ENCODE measurements at places on chromosomes 16 and 17. TPM values are rescaled to one million over a fixed set of nuclear protein-coding genes. Genes with fewer than 3 reads are reported as not detected.

- DNase-seq: no peak
Observed at GRCh38 chr17:79620207-79621038, 9.6 kb upstream of the RBFOX3 start.

DNA sequence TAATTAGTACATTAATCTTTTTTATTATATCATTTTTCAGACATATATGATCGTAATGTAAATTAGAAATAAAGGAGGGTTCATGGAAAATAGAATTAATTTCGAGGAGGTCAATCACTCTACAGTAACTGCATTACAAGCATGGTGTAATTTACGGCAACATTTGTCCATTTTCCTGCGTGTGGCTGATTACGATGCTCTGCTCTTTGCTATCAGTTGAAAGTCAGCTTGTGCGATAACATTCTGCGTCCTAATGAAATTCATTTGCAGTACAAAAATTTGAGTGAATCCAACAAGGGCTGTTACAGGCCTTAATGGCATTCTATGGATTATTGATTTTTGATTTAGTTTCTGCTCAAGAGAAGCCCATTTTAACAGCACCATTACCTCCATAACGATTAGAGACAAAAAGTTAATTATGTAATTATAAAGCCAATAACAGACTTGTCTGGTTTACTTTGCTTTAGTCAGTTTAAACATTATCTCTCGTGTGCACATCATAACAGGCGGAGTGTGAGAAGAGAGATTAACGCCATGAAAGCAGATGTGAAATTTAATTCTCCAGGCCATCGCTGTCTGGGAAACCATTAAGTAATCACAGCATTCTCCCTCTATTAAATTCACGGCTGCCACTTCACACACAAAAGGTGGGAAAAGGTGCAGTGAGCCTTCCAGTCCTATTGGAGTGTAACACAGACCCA, 256.4 kb upstream of the IRX3 start:
- DNase-seq: no peak

- peak; percentile 24 for DNase-seq
Observed at GRCh38 chr16:5024632-5025031, 9.1 kb downstream of the NAGPA start.

DNA sequence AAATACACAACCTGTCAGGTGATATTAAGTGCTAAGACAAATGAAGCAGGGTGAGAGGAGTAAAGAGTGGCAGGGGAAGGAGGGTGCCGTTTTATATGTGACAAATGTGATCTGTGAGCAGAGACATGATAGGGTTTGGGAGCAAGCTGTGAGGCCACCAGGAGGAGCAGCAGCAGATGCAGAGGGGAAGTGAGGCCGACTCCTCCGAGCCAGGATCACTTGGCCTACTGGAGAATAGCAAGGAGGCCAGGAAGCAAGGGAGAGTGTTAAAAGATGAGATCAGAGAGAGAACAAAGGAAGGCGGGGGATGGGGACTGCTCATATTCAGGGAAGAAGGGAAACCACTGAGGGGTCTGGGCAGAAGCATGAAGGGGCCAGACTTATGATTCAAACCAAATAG, 129.4 kb downstream of the TANGO6 start:
- no peak for DNase-seq

GRCh38 chr17:58082870-58083490, at the start of gene DYNLL2:
TSS of gene DYNLL2 (plus strand) at chr17:58083419. CDS start at chr17:58087091, 3,672 bp downstream.
- peak; percentile 76 for DNase-seq

DNA sequence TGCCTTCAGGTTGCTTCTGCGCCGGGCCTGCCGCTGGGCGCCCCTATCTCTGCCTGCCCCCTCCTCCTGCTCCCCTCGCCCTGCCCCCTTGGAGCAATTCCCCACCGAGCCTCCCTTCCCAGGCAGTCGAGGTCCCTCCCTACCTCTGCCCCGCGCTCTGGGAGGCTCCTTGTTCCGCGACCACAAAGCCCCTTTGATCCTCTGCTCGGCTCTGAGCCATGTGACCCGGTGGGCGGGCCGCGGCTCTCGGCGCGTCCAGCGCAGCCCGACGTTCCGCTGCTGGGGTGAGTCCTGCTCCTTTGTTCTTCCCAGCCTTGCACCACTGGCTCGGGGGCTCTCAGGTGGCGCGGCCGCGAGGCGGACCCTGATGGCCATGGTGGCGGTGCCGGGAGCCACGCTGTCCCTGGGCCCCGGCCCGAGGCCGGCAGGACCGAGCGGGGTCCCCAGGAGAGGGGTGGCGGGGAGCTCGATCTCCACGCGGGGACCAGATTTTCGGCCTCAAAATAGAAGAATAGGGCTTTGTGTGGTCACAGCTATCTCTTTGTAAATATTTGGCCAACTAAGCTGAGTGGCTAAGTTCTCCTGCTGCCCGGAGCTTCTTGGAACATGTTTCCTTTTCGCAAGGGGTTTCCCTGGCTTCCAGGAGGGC, 310.6 kb downstream of the SEC14L1 start:
- no peak for DNase-seq

GRCh38 chr17:51540151-51540550, 279.8 kb downstream of the UTP18 start:
- DNase-seq: peak; percentile 26

- no peak for DNase-seq
Observed at GRCh38 chr16:73025151-73025855, 22.6 kb downstream of the ZFHX3 start.

- no peak for DNase-seq
Observed at GRCh38 chr16:21710938-21711337, 47.2 kb downstream of the OTOA start.

DNA sequence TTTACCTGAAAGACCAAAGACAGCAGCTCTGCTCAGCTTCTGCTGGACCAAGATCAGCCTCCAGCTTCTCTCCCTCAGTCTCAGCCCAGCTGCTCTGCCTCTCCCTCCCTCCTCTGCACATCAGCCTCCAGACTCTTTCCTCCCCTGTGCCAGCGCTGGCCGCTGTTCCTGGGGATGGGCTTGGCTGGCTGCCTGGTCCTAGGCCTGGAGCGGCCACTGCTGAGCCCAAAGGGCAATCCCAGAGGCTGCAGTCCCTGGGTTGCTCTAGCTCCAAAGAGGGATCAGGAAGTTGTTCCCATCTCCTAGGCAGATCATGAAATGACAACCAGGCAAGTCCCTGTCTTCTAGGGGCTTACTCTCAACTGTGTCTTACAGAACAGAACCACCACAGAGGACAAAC, 31.3 kb downstream of the DCUN1D3 start:
- no peak for DNase-seq

DNA sequence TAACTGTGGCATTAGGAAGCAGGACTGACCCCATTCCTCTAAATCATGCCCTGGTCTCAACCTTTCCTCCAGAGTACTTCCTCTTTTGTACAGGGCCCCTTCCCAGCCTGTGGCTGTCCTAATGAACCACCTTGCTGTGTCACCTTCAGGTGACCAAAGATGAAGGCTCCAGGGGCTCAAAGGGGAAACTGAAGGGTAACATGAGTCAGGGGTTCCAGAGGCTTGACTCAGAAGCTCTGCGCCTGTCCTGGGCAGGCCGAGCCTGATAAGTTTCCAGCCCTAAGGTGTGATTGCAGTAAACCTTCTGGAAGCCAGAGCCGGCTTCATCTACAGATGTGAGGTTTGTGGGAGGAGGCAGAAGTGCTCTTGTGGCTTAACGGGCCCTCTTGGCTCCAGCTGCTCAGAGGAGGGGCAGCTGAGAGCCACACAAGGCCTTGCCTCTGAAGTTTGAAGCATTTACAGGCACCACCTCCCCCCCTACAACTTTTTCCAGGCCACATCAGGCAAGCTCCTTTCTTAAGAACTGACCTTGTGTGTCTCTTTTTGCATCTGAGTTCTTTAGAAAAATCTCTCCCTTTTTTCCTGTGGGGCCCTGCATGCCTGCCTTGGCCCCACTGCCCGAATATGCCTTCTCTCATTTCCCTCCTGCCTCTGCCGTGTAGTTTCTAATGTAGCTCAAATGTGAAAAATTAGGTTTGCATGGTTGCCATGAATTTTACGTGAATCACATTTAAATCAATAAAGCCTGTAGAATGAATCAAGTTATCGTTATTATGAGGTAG, 149.9 kb downstream of the CLEC16A start:
- DNase-seq: peak; percentile 77

DNA sequence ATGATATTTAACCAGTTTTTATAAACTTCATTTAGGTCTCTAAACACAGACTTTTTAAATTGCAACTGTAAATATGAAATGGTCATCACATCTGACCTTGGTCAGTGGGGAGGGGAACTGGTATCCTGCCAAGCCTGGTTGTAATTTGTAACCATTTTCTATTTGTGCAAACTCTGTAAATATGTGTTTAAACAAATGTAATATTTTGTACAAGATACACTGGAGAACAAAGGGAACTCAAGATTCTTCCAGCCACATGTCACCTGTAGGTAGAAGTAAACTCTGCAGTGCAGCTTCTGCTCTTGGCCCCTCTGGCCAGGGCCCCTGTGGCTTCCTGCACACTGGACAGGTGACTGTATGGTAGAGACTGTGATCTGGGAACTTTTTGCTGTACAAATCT, 35.8 kb downstream of the AKAP1 start:
- DNase-seq: no peak

- DNase-seq: peak; percentile 12
Observed at GRCh38 chr16:48911700-48912099, 301.7 kb upstream of the N4BP1 start.

- DNase-seq: no peak
Observed at GRCh38 chr16:54000361-54000760, 286.2 kb downstream of the IRX3 start.

DNA sequence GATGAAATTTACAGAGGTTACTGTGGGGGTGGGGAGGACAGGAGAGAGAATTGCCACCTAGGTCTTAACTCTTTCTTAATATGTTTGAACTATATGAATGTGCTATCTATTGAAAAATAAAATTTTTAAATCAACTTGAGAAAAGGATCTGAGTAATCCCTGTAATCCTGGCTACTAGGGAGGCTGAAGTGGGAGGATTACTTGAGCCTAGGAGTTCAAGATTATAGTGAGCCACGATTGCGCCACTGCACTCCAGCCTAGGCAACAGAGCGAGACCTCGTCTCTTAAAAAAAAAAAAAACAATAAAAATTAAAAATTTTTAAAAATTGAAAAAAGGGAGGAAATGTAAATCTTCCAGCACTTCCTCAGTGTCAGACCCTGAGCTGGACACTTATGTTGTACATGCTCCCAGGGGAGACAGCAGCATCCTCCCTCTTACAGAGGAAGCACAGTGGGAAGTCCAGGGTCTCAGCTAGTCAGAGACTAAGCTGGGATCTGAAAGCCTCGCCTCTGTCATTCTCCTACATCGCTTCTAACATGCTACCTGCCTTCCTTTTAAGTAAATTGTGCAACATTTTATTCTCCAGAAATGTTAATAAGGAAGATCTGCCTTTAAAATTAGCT, 21.9 kb downstream of the PMM2 start:
- no peak for DNase-seq

- peak; percentile 35 for DNase-seq
Observed at GRCh38 chr16:31148281-31148728, 1.6 kb downstream of the PRSS36 start.

- DNase-seq: peak; percentile 73
Observed at GRCh38 chr17:48055531-48056245, 7.5 kb downstream of the NFE2L1 start.

- no peak for DNase-seq
Observed at GRCh38 chr17:78658281-78658785, 81.1 kb upstream of the DNAH17 start.

DNA sequence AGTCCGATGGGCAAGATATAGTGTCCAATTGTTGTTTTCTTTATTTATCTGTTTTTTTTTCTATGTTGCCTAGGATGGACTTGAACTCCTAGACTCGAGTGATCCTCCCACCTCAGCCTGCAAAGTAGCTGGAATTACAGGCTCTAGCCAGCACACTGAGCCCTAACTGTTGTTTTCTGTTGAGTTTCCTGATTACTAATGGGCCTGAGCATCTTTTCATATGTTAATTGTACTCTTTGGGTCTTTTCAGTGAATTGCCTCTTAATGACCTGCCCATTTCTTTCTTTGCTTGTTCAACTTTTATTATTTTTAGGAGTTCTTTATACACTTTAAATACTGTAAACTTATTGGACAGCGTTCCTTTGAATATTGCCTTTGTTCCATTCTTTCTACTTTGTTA, 213.0 kb downstream of the HS3ST3B1 start:
- DNase-seq: no peak

DNA sequence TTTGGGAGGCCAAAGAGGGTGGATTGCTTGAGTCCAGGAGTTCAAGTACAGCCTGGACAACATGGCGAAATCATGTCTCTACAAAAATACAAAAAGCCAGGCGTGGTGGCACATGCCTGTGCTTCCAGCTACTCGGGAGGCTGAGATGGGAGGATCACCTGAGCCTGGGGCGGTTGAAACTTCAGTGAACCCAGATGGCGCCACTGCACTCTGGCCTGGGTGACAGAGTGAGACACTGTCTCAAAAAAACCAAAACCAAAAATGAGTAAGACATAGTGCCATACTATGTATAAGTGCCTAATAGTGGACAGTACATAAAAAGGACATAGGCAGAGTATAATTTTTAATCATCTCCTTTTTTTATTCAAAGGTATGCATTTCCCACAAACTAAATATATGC, 4.0 kb downstream of the CTC1 start:
- no peak for DNase-seq

- no peak for DNase-seq
Observed at GRCh38 chr17:27560668-27561067, 70.3 kb upstream of the LGALS9 start.

DNA sequence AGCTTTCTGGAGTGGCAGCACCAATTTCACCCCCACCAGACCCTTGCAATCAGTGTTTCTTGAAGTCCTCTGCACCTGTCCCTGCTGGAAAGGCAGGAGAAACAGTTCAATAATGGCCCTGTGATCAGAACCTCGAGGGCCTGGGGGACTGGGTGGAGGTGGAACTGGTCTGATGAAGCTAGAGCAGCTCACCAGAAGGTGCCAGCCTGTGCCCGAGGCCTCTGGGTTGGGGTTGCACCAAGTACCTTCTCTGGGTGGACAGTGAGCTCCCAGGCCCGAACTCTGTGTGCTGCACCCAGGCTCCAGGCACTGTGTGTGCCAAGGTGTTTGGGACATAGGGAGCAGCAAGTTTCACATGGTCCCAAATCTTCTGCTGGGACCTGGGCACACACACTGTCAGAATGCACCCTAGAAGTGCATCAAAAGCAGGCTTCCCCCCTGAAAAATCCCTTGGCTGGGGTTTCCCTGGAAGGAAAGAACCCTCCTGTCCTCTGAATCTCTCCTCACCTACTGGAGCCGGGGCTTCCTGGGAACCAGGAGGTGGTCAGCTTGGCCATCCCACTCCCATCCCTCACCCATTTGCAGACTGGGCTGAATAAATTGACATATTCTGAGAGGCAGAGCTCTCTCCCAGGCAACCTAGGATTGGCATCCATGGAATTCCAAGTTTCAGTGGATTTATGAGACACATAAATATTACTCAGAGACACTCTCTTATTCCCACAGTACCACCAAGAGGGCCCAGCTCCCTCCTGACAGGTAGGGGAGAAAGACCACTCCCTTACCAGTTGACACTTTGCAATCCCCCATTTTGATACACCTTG, 17.4 kb downstream of the CD300LG start:
- no peak for DNase-seq

Gene KRTAP2-1
- not detected for total RNA-seq

Gene GPS1
- 205 TPM for total RNA-seq

Gene C16orf87
- 10.2 TPM for total RNA-seq

Gene KRT9
- total RNA-seq: 0.15 TPM

Gene FBXW10
- total RNA-seq: not detected

Gene PIK3R5
- 2.5 TPM for total RNA-seq

Gene ANKRD40CL
- total RNA-seq: 0.57 TPM

Gene BCO1
- total RNA-seq: not detected

Gene C16orf54
- 0.15 TPM for total RNA-seq

Gene KRT15
- total RNA-seq: 37.1 TPM

Data from HCT116 (cell line).